H54 (cell line): ENCODE measurements at places on chromosomes 3 and 15.
A peak's percentile ranks its signal among the peaks of the same experiment; 100 is the strongest.

- DNase-seq, result no peak
Observed at GRCh38 chr3:86673991-86674390, 317.0 kb downstream of the VGLL3 start.

GRCh38 chr3:64806668-64807605 lies 119.1 kb upstream of the ADAMTS9 start:
- no peak for DNase-seq

DNA sequence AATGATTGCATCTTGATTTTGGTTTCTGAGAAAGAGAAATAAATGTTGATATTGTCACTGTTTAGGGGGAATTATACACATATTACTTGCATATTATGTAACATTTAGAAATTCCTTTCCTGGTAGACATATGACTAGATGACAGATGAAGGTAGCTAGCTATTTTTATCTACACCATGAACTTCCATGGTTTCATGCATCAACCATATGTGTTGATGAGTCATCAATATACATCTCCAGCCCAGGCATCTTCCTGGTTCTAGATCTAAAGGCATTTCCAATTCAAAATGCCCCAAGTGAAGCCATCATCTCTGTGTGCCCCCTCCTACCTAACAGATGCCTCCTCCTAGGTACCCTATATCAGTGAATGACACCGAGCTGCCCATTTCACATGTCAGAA lies 9.5 kb upstream of the ADAMTSL3 start:
- DNase-seq, result no peak

- no peak for DNase-seq
Observed at GRCh38 chr3:113310960-113311359, 99.6 kb downstream of the BOC start.

DNA sequence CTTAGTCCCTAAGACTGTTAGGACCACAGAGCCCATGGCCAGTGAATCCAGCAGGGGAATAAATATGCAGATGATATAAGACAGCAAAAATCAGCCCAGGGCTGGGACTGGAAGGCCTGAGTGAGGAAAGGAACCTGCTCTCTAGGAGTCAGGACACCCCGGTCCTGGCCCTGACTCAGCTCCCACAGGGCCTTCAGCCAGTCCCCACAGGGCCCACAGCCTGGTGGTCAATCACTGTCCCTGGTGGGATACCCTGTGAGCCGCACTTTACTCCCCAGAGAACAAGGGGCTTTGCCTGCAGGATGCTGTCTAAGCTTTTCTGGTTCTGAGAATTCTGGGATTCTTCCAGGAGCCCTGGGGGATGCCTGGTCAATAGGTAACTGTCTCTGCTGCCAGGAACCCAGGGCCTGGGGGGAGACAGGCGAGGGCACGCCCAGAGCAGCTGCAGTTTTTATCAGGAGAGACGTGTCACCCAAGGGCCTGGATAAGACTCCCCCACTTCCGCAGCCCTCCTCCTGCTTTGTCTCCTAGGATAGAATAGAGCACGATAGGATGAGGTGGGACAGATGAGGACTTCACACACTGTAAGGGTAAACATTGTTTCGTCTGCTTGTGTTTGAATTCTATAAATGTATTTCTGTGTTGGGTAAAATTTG lies 49.5 kb upstream of the MCF2L2 start:
- DNase-seq, result no peak

DNA sequence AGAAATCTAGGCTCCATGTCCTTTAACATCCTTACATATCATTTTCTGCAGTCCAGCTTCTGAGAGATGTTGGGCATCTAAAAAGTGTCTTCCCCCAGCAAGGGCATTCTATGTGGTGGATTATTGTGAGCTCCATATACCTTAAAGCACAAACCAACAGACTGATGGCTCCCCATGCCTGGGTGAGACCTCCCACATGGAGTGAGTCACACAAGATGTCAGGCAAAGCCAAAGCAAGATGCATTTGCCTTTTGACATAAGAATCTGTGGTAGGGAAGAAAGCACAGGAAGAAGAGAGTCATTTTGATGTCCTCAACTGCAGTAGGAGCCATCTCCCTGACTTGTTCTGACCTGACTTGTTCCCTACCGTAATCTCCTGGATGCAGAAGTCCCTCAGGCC lies 238.7 kb upstream of the EIF1B start:
- DNase-seq, result no peak

DNA sequence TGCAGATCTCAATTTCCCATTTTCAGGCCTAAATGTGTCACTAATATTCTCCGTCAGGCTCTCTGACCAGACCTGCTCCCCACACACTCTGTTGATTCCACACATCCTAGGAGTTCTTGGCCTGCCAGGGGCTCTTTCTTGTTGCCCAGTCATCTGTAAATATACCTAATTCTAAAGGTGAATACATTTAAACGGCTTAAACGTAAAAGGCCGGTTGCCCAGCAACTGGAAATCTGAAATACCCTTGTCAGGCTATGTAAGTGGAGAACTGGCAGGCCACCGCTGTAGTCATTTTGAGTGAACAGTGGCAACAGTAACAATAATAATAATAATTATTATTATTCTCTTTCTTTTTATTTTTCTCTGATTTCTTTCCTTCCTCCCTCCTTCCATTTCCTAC lies 302.7 kb downstream of the AGBL1 start:
- no peak for DNase-seq

DNA sequence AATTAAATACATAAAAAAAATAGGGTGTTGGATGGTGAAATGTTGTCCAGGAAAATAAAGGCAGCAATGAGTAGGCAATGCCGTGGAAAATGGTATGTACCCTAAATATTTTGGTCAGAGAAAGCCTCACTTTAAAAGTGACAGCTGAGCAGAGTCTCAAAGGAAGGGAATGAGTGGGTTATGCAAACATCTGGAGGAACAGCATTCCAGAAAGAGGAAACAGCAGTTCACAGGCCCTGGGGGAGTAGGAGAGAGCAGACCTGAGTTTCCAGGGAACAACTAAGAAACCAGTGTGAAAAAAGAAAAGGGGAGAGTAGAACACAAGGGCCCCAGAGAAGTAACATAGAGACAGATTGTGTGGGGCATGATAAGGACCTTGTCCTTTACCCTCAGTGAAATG lies 230.0 kb upstream of the CNTN3 start:
- DNase-seq, result no peak

DNA sequence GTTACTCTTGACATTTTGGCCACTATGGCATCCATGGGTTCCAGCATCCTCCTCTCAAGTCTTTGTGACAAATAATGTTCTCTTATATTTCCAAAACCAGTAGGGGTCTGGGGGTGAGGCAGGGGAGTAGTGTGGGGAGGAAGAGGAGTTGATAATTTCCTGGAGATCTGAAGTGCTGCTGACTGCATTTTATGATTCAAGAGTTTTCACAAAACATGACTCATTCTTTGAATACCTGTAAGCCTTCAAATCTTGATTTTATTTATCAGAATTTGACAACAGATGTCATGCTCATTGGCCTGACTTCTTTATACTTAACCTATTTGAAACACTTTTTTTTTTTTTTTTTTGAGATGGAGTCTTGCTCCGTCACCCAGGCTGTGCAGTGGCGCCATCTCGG lies 98.8 kb upstream of the PLXND1 start:
- no peak for DNase-seq

- no peak for DNase-seq
Observed at GRCh38 chr15:99486371-99487336, 79.1 kb upstream of the MEF2A start.

GRCh38 chr15:92579486-92579885 lies 76.1 kb downstream of the FAM174B start:
- DNase-seq, result no peak

GRCh38 chr3:16864610-16865313 lies 20.0 kb upstream of the PLCL2 start:
- DNase-seq, result no peak

DNA sequence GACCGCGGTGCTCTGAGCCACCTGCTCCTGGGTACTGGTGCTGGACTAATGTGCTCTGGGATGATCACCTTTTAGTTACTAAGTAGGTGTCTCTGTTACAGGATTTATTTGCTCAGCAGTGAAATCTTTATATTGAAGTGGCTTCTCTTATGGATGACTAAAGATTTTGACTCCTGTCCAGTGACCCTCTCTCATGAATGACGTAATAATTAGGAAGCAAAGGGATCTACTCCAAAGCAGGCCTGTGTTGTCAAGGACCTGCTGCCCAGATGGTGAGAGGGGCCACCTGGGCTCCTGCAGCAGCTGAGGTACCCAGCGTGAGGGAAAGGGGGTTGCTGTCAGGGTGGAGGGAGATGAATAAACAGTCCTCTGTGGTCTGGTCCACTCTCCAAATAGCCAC lies 263.6 kb downstream of the GABRG3 start:
- DNase-seq, result no peak

GRCh38 chr3:41662288-41662687 lies 299.6 kb downstream of the ULK4 start:
- peak; percentile 35 for DNase-seq

DNA sequence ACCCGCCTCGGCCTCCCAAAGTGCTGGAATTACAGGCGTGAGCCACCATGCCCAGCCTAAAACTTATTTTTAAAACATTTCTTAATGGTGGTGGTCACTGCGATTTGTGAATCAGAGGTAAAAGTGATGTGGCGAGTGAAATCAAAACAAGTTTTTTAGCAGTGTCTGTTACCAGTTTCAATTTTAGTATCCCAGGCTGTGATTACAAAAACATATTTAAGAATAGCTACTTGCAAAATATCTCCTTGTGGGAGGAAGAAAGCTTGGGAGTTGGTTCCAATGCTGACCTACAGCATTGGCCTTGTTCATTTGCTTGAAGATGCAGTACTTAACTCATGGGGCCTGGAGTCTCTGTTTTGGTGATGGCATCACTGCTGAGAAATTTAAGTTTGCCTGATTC lies 4.5 kb downstream of the RAB7A start:
- DNase-seq, result no peak

GRCh38 chr3:122688996-122689395 lies 8.4 kb downstream of the PARP14 start:
- no peak for DNase-seq

DNA sequence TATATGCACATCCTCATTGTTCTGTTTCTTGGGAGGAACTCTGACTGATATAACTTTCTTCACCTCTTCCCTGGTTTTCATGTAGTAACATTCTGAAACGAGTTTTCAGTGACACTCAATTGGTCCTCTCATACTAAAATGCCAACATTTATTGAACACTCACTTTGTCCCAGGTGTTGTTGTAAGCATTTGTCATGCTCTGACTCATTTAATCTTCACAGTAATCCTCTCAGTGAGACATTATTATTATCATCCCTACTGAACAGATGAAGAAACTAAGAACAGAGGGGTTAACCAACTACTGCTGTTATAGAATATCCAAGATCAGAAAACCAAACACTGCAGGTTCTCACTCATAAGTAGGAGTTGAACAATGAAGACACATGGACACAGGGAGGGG lies 94.1 kb upstream of the MRPL3 start:
- no peak for DNase-seq

DNA sequence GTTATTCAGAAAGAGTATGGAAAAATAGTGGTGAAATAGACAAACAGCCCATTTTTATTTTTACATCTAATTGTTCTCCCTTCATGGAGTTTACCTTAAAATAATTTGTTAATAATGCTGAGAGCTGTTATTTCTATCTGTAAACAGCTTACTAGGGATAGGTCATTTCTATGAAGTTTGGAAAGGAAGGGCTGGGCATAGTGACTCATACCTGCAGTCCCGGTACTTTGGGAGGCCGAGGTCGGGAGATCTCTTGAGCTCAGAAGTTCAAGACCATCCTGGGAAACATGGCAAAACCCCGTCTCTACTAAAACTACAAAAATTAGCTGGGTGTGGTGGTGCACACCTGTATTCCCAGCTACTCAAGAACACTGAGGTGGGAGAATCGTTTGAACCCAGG lies 624.3 kb upstream of the LMCD1 start:
- DNase-seq, result no peak

GRCh38 chr3:120773932-120774331 lies 31.4 kb downstream of the GTF2E1 start:
- no peak for DNase-seq

DNA sequence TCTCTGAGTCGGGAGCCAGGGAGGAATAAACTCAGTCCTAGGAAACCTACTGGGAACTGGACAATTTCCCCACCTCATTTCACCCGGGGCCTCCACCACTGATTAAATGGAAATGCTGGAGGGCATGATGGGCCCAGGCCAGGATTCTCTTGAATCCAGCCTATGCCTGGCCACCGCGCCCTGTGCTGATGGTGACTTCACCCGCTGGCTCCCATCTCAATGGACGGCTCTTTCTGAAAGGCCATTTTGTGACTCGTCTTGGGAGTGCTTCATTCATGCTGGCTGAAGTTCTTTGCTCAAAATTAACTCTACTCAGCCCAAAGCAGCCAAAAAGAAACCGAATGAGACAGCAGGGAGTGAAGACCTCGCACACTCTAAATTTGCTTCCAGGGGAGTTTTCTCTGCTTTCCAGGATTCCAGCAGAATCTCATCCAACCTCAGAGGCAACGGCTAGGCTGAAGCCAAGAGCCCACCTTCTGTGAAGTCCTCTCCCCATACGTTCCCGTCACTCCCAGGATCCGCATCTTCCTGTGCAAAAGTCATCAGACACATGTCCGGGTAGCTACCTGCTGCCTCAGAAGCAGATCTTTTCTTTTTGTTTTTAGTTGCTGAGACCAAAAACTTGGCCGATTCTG lies 266.0 kb upstream of the ICE2 start:
- DNase-seq, result no peak

DNA sequence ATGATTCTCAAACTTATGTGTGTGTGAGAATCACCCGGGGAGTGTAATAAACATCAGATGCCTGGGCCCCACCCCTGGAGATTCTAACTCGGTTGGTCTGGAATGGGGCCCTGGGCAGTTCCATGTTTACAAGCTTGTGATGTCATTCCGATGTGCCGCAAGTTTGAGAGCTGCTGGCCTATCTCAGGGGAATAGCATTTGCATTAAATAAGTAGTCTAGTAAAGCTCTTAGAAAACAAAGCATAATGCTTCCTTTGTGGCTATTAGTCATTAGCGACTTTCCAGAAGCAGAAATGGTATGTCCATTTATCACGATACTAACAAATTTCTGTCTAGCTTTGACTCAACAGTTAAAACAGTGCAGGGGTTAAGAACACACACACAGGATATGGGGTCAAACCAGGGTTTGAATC lies 20.9 kb downstream of the PGBD4 start:
- DNase-seq, result peak; percentile 47

GRCh38 chr3:56355570-56356185 lies 112.6 kb downstream of the ERC2 start:
- DNase-seq, result no peak

DNA sequence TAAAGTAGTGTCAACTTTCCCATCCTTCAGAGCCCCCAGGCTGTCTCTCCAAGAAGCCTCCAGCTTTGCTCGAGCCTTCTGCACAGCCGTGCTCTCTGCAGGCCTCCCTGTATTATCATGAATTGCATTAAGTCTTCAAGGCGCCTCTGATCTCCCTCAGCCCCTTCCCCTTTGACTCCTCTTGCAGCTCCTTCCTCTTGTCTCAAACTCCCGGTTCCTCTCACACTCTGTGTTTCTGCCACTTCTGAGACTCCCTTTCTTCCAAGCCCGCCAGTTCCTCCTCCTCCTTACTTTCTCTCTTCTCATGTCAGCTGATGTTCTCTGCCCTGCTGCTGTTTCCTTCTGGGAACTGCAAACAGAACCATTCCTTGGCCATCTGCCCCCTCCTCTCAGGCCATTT lies 418.8 kb downstream of the EPHB1 start:
- DNase-seq, result no peak
